NCI-H526 treated with DMSO at 0.1 percent for 48 hours (cell line): ENCODE measurements at places on chromosomes 6 and 20.
A peak's percentile ranks its signal among the peaks of the same experiment; 100 is the strongest.

DNA sequence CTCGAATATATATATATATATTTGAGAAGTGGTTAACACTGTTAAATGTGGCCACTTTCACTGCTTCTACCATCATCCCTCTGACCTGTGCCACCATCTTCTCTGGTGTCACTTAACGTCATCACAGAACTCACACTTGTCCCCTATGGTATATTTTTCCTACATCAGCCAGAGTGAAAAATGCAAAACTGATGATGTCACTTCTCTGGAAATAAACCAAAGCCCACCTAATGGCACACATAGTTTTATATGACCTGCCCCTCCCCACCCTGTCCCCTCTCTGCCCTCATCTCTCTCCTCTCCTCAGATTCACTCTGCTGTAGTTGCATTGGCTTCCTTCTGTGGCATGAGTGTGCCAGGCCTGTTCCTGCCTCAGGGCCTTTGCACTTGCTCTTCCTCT lies 63.9 kb upstream of the IFNGR1 start:
- no peak for DNase-seq

DNA sequence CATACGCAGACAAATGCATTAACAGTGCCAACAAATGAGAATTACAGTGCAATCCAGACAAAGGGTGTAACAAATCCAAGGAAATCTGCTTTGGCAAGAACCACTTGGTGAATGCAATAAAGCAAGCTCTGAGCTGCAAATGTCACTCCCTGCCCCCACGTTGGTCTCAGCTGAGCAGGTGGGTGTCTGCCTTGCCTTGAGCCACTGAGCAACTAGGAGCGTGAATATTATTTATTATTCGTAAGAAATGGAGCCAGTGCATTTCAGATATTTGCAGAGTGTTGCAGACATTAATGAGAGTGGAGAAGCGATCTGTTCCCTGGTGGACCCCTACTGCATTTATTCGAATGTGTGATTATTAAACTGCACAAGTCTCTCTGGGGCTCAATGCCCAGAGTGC lies 36.6 kb upstream of the F13A1 start:
- no peak for DNase-seq

DNA sequence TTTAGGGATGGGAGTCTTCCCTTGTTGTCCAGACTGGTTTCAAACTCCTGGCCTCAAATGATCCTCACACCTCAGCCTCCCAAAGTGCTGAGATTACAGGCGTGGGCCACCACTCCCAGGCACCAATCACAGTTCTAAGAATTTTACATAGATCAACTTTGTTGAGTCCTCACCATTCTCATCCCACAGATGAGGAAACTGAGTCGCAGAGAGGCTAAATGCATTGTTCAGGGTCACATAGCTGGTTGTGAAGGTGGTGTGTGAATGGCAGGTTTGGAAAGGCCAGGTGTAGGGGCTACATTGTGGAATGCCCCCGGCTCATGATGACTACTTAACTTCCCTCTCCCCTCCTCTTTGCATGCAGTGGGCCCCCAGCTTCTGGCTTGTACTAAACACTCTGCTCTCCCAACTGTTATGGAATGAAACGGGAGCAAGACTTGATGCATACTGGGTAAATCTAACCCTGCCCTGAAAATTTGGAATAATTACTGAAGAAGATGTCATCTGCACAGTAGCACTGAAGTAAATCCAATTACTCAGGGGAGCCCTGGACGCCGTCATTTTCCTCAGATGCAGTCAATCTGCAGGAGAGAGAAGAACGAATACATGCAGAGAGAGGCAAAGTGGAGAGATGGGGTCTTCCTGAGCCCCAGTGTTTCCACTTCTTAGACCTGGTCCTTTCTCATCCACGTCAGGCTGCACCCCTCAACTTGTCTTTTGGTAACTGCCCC lies 102.3 kb upstream of the ZNF217 start:
- DNase-seq: no peak

DNA sequence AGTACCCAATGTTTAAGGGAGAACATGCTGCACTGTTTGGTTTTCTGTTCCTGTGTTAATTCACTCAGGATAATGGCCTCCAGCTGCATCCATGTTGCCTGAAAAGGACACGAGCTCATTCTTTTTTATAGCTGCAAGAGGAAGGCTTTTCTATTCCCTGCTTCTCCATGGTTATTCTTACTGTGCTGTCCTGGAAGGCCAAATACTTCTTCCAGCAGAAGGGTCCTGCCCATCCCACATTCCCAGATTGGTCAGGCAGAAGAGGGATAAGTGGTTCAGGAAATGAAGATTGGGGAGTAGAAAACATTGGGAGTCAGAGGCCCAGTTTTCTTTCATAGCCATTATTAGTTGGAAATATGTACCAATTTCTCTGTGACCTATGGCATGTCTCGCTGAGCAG lies 122.4 kb downstream of the TCP11 start:
- DNase-seq: no peak

DNA sequence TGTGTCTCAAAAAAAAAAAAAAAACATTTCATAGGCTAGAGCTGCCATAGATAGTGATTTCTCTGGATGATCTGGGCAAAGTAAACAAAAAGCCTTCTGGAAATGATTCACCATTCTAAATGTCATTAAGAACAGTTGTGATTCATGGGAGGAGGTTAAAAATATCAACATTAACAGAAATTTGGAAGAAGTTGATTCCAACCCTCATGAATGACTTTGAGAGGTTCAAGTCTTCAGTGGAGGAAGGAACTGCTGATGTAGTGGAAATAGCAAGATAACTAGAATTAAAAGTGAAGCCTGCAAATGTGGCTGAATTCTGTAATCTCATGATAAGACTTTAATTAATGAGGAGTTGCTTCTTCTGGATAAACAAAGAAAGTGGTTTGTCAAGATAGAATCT lies 26.8 kb upstream of the MMP24 start:
- no peak for DNase-seq

GRCh38 chr20:49646126-49646525 lies 67.6 kb downstream of the B4GALT5 start:
- DNase-seq: no peak

DNA sequence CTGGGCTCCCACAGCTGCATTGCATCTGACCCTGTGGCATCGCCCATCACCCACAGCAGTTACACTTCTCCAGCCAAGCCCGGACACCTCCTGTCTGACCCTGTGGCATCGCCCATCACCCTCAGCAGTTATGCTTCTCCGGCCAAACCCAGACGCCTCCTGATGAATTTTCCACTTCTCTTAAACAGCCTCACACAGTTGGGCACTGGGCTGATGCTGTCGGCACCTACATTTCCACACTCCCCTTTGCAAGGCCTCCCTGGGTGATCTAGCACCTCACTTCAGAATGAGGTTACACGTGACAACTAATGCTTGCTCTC lies 175.2 kb upstream of the ARID1B start:
- no peak for DNase-seq

DNA sequence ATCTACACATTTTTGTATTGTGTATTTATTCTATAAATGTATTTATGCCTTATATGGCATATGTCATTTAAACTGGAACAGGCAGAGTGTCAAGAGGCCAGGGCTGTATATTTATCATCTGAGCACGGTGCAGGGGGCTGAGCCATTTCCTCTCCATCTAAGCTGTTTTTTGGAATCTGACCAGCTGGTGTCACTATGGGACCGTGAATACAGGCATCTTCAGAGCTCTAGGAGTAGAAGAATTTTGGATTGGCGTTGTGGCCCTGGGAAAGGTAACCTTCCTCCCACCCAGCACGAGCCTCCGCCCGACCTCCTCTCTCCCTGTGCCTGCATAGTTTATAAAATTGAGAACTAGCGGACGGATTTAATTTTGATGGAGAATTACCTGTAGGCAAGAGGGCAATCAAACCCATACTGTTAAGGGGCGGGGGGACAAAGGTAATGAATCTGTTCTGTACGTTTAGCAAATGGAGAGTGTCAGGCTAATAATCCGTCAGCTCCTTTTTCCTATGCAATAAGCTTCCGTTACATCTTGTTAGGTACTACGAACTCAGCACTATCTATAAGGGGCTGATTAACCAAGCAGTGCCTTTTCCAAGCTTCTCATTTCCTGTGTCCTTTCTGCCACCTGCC lies 29.0 kb upstream of the EEF1E1 start:
- DNase-seq: peak; percentile 41

DNA sequence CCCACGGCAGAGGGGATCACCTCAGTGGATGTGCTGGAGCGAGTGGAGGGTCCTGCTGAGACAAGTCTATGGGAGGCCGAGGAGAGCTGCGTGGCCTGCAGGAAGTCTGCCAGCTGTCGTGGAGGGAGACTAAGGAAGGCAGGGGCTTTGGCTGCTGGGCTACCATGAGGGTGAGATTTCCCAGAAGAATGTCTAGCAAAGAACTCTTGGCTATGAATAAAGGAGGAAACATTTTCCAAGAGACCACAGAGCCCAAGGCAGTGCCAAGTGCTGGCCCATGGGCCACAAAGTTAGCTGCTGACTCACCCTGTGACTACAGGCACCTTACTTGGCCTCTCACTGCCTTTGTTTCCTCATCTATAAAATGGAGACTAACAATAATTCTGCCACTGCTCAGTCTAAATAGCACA lies 73.4 kb downstream of the PRDM1 start:
- no peak for DNase-seq

- DNase-seq: no peak
These were observed 19.2 kb downstream of the HMGN3 start for GRCh38 chr6:79215213-79215824.

DNA sequence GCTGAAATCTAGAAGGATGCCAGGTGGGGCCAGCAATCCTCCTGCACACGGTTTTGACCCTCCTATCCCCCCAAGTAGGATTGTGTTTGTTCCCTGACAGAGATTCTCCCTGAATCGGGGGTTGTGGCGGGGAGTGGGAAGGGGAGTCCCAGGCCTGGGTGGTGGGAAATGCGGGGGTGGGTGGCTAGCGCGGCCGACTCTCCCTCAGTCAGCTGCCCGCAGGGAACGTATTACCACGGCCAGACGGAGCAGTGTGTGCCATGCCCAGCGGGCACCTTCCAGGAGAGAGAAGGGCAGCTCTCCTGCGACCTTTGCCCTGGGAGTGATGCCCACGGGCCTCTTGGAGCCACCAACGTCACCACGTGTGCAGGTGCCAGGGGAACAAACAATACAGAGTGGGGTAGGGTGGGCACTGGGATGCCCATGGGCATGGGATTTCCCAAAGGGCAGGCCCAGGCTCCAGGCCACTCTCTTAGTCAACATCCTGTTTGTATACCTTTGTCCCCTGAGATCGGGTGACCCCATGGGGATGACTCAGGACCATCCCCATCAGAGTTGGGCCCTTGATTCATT lies 16.1 kb upstream of the ZNF76 start:
- DNase-seq: no peak

GRCh38 chr6:72702421-72702820 lies 80.6 kb downstream of the KCNQ5 start:
- no peak for DNase-seq

DNA sequence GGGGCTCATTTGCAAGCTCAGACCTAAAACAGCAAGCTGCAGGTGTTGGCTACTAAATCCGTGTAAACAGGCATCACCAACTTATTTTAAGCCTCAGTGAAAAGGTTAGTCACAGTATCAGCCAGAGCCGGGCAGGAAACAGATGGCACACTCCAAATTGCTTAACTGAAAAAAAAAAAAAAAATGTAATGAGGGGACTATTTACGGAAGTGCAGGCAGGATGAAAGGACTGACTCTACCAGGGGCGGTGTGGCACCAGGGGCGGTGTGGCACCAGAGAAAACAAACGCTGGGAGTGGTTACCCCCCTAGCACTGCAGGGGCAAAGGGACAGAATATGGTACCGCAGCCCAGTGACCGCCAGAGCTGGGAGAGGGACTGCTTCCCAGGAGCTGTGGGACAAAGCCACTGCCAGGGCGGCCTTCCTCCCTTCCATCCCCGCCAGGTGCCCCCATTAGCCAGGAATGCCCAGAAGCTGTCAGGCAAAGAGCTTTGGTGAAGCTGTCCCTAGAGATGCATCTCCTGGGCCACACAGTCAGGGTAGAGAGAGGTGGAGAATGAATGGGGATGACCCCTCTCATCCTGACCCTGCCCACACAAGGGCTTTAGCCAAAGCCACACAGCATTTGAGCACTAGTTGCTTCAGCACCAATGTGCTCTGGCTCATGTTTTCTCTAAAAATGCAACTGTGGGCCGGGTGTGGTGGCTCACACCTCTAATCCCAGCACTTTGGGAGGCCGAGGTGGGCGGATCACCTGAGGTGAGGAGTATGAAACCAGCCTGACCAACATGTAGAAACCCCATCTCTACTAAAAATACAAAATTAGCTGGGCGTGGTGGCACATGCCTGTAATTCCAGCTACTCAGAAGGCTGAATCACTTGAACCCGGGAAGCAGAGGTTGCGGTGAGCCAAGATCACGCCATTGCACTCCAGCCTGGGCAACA lies 39.6 kb upstream of the GFOD1 start:
- no peak for DNase-seq

GRCh38 chr6:136720045-136720770 lies 72.1 kb downstream of the MAP3K5 start:
- no peak for DNase-seq

DNA sequence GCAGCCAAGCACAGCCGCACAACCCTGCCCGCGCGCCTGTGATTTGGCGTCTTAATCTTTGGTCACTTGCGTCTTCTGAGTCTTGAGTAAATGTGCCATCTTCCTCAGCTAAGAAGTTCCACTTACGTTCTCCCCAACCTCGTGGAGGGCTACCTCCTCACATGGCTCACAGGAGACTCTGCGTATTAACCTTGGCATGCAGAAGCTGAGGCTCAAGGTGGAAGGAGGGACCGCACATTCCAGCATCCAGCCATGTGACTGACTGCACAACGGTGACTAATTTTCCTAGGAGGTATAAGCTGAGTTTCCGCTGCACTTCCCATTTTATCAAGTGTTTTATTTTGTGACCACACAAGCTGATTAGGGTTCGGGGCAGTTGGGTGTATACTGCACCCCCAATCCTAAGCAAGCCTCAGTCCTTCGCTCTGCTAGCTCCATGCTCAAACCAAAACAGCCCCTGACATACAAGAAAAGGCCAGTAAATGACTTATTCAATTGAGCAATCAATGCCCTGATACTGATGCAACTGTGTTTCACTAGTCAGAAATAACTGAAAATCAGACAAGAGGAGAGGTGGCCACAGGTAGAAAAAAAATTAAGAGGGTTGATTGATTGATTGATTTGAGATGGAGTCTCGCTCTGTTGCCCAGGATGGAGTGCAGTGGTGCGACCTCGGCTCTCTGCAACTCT lies 7.0 kb downstream of the BEND3 start:
- DNase-seq: no peak

DNA sequence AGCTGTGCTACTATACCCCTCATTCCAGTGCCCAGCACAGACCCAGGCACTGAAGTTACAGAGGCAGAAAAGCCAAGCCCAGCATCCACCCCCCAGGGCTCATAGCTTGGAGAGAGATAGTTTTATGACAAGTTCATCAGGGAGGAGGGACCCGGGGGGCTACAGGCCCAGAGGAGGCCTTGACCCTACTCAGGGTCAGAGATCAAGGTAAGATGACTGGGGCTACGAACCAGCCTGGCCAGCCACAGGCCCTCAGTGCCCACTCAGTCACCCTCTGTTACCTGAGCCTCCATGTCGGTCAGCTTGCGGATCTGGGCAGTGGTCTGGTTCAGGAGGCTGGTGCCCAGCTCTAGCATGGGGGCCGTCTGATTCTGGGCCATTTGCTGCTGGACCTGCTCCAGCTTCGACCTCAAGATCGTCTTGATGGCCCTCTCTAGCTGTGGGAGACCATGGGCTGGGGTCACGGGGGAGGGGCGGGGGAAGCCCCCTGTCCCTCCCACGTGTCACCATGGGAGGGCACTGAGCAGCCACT lies 26.1 kb downstream of the ANGPT4 start:
- DNase-seq: no peak
